ENCODE measurements at places on chromosomes 3 and 15. TPM values are rescaled to one million over a fixed set of nuclear protein-coding genes. Genes with fewer than 3 reads are reported as not detected.

The CHRNA3 gene
- total RNA-seq = not detected

The DNAJC19 gene
- total RNA-seq = 33.2 TPM

The CKMT1B gene
- not detected for total RNA-seq

The SCN11A gene
- total RNA-seq = 0.03 TPM

The ATP10A gene
- 47.0 TPM for total RNA-seq

The ZPLD1 gene
- total RNA-seq = not detected

The EXD1 gene
- not detected for total RNA-seq

The TIGIT gene
- total RNA-seq = 3.1 TPM

The LRRC3B gene
- not detected for total RNA-seq

The CAMK2N2 gene
- total RNA-seq = not detected

The PTPN23 gene
- 41.2 TPM for total RNA-seq

The SKOR1 gene
- total RNA-seq = 0.36 TPM

The ARL14 gene
- total RNA-seq = not detected

The KY gene
- total RNA-seq = not detected

Measured in activated naive CD4-positive, alpha-beta T cell treated with anti-CD3 and anti-CD28 coated beads, Interleukin-2, amount 10 ng/mL, durations not matched to agents 5 hours and 36 hours (primary cell).